GM23248 (cell line): ENCODE measurements at places on chromosomes 5 and 9.

- peak; percentile 8 for DNase-seq
Measured at GRCh38 chr5:110917161-110917875, 154.2 kb upstream of the TSLP start.

DNA sequence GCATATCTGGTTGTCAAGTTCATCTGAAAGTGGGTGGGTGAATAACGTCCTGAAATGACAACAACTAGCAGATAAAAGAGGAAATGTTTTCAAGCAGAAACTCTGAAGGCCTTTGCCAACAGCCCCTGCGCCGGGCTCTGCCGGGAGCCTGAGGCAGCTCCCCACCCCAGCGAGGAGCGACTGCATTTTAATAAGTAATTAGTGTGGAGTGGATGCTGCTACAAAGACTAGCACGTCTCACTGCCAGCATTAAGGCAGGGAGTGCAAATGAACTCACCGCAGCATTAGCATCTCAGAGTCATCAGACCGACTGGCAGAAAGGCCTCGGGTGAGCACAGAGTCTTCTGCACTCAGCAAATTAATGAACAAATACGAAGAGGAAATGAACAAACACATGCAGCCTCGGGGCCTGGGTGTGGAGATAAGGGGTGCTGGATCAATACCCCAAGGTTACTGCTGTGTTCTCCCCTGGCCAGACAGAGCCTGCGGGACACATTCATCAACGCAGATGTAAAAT, 63.8 kb downstream of the VAV2 start:
- no peak for DNase-seq

- DNase-seq = peak; percentile 58
Measured at GRCh38 chr5:119022017-119022745, 33.8 kb upstream of the DTWD2 start.

DNA sequence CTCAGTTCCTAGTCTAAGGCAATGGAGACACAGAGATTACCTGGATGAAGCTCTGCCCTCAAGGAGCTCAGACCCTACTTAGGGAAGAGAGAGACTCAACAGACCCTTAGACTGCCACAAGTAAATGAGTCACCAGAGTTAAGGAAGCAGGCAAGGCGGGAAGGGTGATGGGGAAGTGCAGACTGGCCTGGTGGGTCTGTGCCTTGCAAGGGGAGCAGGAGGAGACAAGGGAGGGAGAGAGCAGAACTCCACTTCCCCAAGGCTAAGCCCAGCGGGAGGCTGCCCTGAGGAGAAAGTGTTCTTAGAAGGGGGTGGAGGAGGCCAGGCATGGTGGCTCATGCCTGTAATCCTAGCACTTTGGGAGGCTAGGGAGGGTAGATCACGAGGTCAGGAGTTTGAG, 83.7 kb downstream of the HRH2 start:
- no peak for DNase-seq

DNA sequence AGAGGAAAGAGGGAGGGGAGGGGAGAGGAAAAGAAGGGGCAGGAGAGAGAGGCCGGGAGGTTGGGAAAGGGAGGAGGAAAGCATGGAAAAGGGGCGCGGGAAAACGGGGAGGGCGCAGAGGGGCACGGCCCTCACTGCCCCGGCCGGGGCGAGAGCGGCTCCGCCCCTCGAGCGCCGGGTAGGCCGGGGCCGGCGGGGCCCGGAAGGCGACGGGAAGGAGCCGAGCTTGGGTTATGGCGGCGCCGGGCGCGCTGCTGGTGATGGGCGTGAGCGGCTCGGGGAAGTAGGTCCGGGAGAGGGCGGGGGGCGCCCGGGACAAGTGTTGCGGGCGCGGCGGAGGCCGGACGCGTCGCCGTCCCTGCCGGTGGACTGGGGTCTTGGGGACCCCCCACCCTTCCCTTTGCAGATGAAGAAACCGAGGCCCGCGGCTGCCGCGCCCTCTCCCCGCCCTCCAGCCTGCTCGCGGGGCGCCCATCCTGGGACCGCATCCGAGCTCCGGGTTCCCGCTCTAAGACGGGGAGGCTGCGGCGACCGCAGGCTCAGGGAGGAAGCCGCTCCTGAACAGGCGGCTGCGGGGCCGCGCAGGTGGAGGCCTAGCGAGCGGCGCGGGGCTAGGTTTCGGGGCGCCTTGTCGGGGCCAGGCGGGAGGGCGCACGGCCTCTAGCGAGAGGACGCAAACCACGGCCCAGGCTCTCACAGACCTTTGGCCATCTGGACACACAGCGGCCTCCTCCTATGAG, at the start of gene IDNK:
Gene IDNK, plus strand, starts transcription at position 205 of the 740 bp plus-strand sequence. Its CDS starts 29 bp downstream, at position 234.
- peak; percentile 82 for DNase-seq

- no peak for DNase-seq
Measured at GRCh38 chr5:171431251-171431777, 11.9 kb downstream of the FGF18 start.

DNA sequence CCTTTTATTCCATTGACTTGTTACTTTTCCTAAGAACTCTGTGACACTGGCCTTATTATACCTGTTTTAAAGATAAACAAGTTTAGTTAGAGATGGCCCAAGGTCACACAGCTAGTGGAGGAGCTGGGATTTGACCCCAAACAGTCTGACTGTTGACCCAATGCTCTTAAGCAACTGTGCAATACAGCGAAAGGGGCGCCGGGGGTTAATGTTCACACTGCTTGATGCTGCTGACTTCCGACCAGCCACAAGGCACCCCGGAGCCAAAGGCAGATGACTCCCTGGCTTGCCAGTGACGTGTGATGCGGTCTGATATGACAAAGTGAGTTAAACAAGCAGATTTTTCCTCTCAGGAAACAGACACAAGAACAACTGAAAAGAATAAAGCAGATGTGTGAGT, 23.9 kb downstream of the PIK3R1 start:
- DNase-seq = peak; percentile 91

DNA sequence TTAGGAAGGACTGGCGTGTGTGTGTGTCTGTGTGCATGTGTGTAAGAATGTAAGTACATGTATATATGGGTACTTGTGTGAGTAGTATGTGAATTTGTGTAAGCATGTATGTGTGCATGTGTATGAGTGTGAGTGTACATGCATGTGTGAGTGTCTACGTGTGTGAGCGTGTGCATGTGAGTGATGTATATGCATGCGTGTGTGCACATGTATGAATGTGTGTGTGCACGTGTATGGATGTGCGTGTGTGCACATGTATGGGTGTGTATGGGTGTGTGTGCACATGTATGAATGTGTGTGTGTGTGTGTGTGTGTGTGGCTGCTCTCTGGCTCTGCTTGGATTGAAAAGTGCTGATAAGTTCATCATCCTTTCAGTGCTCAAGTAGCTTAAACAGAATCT, 154.5 kb downstream of the TENT4A start:
- no peak for DNase-seq

GRCh38 chr9:85524531-85524930, 217.2 kb downstream of the AGTPBP1 start:
- no peak for DNase-seq

DNA sequence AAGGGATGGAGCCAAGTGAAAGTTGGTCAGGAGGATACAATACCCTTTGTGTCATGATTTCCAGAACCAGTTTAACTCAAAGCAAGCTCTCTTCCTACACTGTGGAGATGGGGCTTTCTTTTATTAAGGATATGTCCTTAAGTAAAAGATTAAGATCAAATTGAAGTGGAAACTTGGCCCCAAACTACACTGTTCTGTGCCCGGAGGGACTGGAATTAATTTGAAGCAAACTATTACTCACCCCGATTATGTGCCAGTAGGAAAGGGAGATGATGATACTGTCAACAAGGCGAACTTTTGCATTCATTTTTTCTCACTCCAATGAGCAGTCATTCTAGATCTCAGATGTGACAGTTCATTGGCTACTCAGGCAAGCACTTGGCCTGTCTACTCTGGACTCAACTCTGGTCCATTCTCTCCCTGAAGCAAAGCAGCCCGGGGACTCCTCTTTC, 186.7 kb downstream of the NTRK2 start:
- peak; percentile 81 for DNase-seq

DNA sequence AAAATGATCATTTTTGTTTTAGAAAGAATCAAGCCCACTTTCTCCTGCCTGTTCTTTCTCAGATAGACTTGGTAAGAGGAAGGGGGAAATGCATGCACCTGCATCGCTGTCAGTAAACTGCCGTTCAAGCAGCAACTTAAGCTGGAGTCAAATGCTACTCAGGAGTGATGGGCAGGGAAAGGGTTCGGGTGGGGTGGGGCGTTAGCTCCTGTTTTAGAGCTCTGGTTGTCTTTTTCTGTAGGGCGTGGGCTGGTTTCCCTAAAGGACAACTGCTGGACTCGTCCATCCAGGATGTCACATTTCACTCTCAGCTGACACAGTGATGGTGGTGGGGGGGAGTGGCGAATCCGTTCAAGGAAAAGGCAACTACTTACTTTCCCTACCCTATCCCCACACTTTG, 75.0 kb downstream of the NDFIP1 start:
- no peak for DNase-seq

GRCh38 chr9:103889989-103890388, 204.1 kb upstream of the SMC2 start:
- no peak for DNase-seq

- no peak for DNase-seq
Measured at GRCh38 chr9:91043811-91044175, 242.2 kb downstream of the SYK start.

DNA sequence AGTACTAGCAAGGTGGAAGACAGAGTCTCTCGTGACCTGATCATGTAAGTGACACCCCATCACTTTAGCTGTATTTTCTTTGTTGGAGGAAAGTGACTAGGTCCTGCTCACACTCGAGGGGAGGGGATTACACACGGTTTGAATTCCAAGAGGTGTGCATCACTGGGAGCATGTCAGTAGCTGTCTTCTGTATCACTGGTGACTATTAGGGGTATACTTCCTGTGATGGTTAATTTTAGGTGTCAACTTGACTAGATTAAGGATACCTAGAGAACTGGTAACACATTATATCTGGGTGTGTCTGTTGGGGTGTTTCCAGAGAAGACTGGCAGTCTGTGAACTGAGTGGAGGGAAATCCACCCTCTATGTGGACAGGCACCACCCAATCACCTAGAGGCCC, 22.5 kb downstream of the FOXD1 start:
- no peak for DNase-seq

- DNase-seq = peak; percentile 48
Measured at GRCh38 chr5:134236318-134236717, 10.4 kb upstream of the PPP2CA start.

GRCh38 chr9:124726886-124727285, 44.2 kb downstream of the NR6A1 start:
- DNase-seq = peak; percentile 8

- no peak for DNase-seq
Measured at GRCh38 chr5:179301796-179302195, 43.5 kb downstream of the ADAMTS2 start.

DNA sequence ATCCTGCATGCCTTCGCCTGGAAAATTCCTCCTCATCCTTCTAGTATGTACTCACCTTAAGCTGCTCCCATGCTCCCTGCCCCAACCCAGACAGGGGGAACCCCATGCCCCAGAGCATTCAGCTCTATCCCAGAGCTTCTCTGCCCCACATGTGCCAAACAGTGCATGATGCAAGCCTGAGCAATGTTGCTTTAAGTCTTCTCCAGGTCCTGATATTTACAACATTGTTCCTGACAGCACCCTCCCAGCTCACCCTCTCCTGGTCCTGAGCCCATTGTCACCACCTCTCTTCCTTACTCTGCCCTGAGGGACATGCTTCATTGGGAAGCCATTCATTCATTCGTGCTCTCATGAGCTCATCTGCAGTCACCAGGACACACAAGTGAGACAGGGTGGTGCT, 23.4 kb upstream of the BARX1 start:
- DNase-seq = peak; percentile 30

DNA sequence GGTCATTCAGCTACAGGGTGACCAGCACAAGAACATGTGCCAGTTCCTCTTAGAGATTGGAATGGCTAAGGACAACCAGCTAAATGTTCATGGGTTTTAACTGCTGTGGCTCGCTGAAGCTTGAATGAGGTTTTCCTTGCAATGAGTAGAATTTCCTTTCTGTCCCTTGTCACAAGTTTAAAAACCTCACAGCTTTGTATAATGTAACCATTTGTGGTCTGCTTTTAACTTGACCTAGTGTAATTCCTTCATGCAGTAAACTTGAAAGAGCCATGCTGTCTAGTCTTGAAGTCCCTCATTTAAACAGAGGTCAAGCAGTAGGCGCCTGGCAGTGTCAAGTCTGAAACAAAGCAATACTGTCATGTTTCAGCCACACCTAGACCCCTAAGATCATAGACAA, 181.3 kb upstream of the DMRT1 start:
- no peak for DNase-seq

DNA sequence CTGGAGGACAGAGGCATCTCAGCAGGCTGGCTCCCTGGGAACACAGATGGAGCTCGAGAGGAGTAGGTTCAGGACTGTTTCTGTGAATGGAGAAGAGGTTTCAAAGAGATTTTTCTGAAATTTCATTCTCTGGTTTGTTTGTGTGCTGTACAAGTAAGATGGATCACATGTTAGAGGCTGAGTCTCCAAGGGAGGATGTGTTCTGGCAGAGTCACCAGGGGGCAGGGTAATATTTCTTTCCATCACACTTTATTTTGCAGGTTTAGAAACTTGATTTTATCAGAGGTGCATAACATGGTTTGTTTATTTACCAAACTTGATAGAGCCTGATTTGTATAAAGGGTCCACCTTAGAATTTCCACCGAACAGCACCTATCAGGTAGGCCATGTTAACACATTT, 69.2 kb upstream of the ARL15 start:
- no peak for DNase-seq

- no peak for DNase-seq
Measured at GRCh38 chr5:38299585-38299984, 41.2 kb downstream of the EGFLAM start.

DNA sequence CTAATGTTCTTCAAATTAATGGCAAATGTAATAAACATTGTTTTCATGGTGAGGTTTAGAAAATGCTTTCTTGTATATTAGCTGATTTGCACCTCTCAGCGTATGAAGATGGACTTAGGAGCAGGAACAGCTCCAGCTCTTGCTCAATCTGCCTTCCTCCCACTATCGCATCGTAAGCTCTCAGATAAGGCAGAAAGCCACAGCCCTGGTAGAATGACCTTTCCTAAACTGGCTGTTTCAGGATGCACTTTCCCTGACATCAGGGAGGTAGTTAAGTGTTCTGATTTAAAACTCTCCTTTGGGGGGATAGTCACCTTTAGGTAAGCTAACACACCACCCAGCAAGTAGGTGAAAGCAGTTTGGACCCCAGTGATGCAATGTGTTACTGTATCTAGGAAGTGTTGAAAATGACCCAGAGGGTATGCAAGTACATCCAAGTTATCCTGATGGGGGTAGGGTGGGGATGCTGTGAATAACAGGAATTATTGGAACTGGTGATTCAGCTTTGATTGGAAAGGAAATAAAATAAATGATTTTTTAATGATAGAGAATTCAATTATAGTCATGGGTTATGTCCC, 72.3 kb downstream of the LMNB1 start:
- DNase-seq = peak; percentile 26

- DNase-seq = no peak
Measured at GRCh38 chr5:143217804-143218160, 185.7 kb downstream of the NR3C1 start.

GRCh38 chr5:65816729-65817128, 94.7 kb downstream of the NLN start:
- DNase-seq = no peak
